ENCODE measurements at places on chromosomes 2 and 18.

- no peak for DNase-seq
Measured at GRCh38 chr2:231326404-231326803, 69.1 kb upstream of the B3GNT7 start.

GRCh38 chr2:54977149-54977548, 73.1 kb downstream of the RTN4 start:
- no peak for DNase-seq

- DNase-seq: no peak
Measured at GRCh38 chr2:36267194-36267593, 88.4 kb upstream of the CRIM1 start.

DNA sequence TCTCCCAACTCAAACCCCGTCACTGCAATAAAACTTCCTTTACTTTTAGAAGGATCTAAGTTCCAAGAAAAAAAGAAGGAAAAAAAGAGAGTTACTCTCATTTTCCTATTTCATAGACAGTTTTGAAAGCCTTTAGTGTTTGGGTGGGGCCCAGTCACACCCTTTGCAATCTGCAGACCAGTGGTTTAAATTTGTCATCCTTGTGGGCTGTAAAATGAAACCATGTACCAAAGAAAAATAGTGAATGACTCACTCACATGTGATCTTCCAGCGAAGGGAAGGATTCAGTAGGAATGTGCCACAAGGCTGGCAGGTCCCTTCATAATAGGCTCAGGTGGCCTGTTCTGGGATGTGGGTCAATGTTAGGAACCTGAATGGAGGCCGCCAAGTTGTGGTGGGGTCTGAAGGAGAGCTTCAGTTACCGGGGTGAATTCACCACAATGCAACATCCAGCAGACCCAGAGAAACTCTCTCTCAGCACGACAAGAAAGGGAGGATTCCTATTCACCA, 28.3 kb downstream of the ANXA4 start:
- DNase-seq: peak; percentile 91

GRCh38 chr2:6993229-6993640, 76.0 kb downstream of the RNF144A start:
- DNase-seq: no peak

- DNase-seq: no peak
Measured at GRCh38 chr2:181540421-181540820, 83.2 kb downstream of the ITGA4 start.

DNA sequence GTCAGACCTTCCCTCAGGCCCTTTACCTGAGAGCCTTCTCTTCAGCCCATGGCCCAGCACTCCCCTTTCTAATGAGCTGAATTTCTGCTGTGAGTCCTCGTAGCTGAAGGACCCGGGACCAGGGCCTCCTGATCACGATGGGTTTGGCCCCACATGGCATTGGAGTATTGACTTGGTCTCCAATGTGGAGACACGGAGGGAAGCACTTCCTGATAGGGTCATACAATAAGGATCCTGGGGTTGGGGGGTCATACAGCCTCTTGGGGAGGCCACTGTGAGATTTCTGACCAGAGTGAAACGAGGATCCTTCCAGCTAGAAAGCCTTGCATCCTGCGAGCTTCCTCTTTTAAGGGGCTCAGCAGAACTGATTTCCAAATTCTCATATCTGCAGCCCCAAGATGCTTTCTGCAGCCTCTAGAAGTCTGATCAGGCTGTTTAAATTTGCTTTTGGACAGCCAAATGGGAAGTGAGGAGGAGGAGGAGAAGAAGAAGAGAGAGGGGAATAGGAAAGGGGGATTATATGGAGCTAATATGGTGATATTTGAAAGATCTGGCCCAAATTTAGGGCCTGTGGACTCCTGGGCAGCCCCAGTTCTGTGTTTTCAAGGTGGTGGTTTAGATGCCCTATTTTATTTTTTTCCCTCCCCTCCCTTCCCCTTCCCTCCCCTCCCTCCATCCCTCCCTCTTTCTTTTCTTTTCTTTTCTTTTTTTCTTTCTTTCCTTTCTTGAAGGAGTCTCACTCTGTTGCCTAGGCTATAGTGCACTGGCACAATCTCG, 38.9 kb downstream of the RHOB start:
- no peak for DNase-seq

GRCh38 chr2:30664761-30665358, 142.4 kb downstream of the CAPN13 start:
- DNase-seq: peak; percentile 94

DNA sequence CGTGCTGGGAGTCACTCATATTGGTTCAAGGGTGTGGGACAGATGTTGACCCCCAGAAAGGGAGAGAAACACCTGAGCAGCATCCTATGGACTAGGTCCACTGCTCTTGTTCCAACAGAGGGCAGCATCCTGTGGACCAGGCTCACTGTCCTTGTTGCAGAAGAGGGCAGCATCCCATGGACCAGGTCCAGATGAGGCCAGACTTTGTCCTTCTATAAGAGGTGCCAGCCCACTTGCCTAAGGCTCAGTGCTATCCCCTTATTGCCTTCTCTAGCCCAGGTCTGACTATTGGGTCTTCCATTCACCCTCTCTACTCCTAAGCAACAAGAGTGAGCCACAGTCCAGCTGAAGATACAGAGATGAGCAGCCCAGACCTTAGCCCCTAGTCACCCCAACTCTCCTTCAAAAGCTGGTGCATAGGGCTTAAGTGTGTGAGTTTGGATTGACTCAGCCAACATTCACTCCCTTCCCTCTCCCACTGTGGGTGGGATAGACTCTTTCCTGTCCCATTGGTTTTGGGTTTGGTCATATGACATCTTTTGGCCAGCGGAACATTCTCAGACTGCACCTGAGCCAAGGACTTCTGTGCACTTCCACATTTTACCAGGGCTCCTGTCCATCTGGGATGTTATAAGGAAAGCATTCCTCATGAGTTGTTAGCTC, 132.4 kb upstream of the GPC1 start:
- no peak for DNase-seq

GRCh38 chr2:130850788-130851623, 14.3 kb downstream of the ARHGEF4 start:
- no peak for DNase-seq

- DNase-seq: no peak
Measured at GRCh38 chr18:79630281-79631095, 49.1 kb upstream of the CTDP1 start.

DNA sequence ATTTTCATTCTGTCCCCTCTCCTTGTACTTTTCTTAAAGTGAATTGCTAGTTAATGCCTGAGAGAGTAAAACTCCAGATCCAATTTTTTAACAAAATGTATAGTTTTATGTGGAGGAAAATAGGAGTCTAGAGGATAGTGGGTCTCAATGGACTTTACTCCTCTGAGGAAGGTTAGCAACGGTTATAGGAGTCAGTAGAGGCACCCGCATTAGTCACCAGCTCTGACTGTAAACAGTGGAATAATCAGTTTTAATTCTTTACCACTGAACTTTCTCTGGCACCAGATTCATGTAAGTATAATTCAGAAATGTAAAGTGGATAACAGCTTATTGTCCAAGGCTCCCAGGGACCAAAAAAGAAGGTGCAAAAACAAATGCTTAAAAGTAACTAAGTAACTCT, 38.7 kb upstream of the HNMT start:
- no peak for DNase-seq

- DNase-seq: no peak
Measured at GRCh38 chr2:104804148-104804890, 49.6 kb upstream of the POU3F3 start.

- no peak for DNase-seq
Measured at GRCh38 chr2:3645745-3646389, 12.1 kb upstream of the ALLC start.

DNA sequence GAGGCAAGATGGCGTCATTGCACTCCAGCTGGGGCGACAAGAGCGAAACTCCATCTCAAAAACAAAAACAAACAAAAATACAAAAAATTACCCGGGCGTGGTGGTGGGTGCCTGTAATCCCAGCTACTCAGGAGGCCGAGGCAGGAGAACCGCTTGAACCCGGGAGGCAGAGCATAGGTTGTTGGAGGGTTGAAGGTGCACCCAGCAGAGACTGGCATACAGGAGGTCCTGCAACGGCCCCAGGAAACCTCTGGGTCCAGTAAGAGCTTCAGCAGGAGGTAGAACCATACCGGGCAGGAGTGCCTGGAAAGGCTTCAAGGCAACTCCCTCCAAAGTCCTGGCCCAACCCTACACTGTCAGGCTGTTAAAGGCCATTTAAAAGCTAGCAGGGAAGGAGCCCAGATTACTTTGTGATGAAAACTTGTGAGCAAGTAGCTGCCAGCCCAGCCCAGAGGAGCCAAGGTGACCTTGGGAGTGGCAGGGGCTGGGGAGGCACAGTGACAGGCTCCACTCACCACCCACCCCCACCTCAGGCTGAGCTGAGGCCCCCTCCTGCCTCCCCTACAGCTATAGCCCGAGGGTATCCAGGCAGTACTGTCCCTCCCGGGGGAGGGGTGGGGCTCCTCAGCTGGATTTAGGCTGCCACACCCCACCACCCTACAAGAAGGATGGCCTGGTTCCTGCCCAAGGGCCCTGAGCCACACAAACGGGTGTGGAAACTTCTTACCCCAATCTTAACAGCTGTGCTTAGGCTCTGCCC, 28.1 kb downstream of the TFCP2L1 start:
- DNase-seq: no peak

GRCh38 chr2:71700658-71701397, 247.5 kb downstream of the DYSF start:
- no peak for DNase-seq

Data from mammary epithelial cell (primary cell).